HuH-7 (cell line): ENCODE measurements at places on chromosomes 12 and 14.

- no peak for DNase-seq
Observed at GRCh38 chr12:110579535-110580253, 3.4 kb downstream of the PPTC7 start.

GRCh38 chr12:124045671-124046455, 72.8 kb downstream of the ZNF664 start:
- DNase-seq = no peak

- DNase-seq = peak; percentile 30
Observed at GRCh38 chr14:22314183-22314820, 274.7 kb downstream of the DAD1 start.

DNA sequence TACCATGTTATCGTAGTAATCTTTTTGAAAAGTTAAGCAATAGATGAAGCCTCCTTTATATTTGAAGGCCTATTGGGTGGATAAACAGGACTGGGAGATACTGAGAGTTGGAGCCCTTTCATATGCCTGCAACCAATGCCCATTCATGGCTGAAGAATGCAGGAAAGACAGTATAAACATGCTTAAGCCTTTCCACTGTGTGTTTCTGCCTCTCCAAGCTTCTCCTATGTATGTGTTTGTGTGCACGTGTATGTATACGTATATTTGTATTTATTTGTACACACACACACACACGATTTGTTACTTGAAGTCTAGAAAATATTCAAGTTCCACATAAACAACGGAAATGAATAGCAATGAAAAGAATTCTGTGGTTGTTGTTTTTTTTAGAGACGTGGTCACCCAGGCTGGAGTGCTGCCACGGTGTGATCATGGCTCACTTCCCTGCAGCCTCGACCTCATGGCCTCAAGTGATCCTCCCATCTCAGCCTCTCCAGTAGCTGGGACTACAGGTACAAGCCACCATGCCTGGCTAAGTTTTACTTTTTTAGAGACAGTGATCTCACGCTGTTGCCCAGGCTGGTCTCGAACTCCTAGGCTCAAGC, 1453.5 kb downstream of the AACS start:
- DNase-seq = no peak

DNA sequence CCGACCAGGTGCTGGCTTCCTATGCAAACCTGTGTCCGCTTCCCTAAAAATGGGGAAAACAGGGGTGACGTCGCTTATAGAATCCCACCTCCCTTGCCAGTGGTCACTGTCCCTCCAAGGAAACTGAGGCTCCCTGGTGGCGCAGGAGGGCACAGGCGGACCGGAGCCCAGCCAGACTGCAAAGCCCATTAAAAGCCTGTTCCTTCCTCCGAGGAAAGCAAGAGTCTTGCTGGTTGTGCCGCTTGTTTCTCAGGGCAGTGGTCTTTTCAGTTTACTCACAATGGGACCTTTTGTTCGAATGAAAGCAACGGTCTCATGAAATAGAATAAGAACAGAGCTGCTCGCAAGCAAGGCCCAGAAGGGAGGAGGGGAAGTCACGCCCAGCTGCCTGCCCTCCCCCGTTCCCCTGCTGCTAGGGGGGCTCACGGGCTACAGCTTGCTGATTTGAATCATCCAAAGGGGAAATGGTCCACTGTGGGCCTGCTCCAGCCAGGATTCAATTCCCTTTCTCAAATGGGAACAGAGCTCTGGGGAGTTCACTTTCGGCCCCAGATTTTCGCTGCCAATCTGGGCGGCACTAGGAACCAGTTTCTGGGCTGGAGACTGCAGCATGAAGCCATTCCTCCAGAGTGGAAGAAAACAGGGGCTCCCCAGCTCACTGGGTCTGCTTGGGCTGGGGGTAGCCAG, 4.6 kb upstream of the SELPLG start:
- no peak for DNase-seq

- no peak for DNase-seq
Observed at GRCh38 chr12:87323369-87323768, 705.8 kb downstream of the C12orf50 start.

DNA sequence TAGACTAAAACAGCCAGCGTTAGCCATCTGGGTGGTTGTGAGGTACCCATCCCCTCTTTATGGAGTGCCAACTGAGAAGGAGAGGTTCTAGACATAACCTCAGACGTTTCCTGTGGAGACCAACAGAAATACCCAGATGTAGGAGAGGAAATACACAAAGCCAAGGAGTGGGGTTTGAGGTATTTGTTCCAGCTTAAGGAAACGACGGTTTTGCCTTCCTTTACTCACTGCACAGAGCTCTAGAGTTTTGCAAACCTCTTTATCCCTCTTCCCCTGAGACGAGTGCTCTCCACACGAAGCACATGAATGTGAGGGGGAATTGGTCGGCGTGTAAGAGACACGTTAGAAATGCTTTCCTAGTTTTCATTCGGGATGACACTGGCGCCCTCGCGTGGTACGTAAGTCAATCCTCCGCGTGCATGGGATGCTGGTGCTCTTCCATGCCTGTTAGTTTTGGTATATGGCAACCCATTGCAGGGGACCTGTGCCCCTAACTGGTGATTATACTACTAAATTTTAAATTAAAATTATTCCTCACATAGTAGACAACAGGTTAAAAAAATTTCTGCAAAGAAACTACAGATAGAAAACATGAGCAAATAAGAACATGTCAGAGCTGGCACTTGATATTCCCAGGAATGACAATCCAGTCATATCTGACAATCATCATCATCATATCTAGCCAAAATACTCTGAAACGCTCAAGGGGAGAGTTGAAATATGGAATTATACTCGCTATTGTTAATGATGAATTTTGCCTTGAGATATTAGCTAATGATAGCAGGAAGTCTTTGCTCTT, 121.7 kb downstream of the PPM1H start:
- DNase-seq = peak; percentile 58

- no peak for DNase-seq
Observed at GRCh38 chr14:79833781-79834180, 377.5 kb downstream of the DIO2 start.

DNA sequence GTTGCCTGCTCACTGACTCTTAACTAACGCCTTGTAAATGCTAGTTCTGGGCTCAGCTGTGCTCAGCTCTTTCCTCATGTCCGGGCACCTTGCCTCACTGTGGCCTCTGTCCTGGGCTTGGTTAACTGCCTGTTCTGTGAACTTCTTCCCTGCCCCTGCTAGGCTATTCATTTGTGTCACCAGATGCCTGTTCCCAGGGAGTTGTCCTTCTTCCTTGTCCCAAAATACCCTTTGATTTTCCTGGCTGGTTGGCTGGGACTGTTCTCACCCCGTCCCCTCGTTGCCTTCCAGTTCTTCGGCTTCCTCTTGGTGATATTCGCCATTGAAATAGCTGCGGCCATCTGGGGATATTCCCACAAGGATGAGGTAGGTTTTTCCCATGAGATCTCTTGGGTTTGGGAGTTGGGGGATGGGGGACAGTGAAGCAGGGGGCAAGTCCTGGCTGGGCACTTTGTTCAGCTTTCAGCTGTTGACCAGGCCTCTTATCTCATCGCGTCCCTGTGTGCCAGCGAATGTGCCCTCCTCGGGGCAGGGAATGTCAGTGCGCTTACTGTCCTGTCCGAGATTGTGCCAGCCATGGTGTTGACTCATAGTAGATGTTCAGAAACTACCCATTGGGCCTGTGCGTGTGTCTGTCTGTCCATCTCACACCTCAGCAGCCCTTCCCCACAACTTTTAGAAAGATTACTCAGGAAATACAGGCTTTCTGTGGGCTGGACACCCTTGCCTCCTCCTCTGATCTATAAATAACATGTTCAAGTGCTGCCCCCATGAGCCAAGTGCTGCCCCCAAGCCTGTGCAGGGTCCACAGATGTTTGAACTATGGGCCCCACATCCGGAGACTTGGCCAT, 33.1 kb downstream of the CD9 start:
- DNase-seq = no peak

- no peak for DNase-seq
Observed at GRCh38 chr12:93802698-93803423, 125.7 kb downstream of the CRADD start.
